ENCODE measurements at places on chromosomes 5 and 9. TPM values are rescaled to one million over a fixed set of nuclear protein-coding genes. Genes with fewer than 3 reads are reported as not detected.

GRCh38 chr9:347667-348292 lies 133.1 kb downstream of the DOCK8 start:
- DNase-seq, result no peak

DNA sequence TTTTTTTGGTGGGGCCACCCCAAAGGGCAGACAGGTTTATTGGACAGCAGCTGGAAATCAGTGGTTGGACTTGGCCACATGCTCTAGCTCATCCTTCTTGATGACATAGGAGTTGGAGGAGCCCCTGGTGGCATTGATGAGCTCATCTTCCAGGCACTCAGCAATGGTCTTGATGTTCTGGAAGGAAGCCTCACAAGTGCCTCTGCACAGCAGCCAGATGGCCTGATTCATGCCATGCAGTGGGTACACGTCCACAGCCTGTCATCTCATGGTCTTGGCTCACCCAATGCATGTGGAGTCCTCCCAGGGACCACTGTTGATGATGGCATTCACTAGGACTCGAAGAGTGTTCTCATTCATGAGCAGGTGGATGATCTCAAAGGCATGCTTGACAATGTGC lies 11.3 kb upstream of the RCL1 start:
- DNase-seq, result no peak

KCNV2 gene
- total RNA-seq, result not detected

- no peak for DNase-seq
Observed at GRCh38 chr9:125749287-125749935, 2.2 kb downstream of the PBX3 start.

LCN6 gene
- total RNA-seq, result not detected

C9 gene
- not detected for total RNA-seq

ERAP2 gene
- total RNA-seq, result 105 TPM

DNA sequence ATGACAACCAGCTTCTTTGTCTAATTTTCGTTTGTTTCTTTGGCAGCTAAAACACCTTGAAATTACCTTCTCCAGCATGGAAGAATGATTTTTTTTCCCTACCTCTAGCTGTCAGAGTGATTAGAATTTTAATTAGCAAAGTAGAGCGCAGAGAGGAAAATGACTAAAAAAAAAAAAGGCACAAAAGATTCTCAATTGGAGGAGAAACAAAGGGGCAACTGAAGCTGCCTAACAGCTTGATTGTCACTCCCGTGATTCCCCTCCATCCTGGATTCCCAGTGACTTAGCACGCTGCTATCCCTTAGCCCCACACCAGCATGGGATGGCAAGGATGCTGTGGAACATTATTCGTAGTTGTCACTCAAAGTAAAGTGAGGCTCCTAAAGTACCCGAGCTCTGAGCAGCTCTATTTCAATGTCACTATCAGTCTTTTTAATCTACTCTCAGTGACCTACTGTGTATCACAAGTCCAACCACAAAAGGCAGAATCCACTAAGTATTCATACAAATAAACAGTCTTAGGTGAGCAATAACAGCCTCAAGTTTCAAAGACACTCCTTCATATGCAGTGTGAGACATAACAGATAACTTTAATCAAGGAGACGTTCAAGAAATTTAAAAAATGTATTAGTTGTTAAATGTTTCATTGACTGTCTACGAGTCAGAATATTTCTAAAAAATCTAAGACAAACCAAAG lies 710.0 kb upstream of the GRAMD2B start:
- no peak for DNase-seq

- no peak for DNase-seq
Observed at GRCh38 chr9:35646153-35646532, 4.6 kb downstream of the SIT1 start.

- no peak for DNase-seq
Observed at GRCh38 chr9:97557606-97558095, 56.2 kb downstream of the TMOD1 start.

- peak; percentile 44 for DNase-seq
Observed at GRCh38 chr9:96383165-96383942, at the start of gene SLC35D2. Gene SLC35D2, minus strand, starts transcription at chr9:96383711. Its CDS starts 77 bp downstream, at chr9:96383634.

DNA sequence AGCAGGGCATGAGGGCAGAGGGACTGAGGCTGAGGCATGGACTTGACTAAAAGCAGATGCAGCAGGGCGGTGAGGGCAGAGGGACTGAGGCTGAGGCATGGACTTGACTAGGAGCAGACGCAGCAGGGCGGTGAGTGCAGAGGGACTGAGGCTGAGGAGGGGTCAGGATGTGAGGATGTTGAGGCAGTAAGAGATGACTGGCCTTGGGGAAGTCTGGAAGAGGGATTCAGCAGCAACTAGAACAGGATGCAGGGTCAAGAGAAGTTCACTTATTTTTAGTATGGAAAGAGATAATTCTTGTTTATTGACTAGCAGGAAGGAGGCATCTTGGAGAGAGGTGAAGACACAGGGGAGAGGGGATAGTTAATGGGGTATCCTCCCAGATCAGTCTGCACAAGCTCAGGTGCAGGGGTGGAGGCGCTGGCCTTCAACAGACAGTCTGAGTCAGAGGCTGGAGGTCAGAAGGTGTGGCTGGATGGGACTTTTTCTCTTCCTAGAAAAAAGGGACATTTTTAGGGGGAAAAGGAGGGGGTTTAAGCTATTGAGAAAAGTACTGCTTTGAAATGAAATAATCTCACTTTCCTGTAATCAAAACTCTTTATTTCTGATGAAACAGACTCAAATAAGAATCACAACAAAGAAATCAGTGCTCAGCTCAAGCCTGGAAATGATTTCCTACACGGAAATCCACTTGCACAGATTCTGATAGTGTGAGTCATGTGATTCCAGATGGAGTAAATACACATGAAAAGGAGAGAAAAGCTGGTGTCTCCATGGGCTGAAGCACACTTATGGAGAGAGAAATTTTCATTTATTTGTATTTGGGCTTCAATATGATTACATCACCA lies 130.9 kb downstream of the PALM2AKAP2 start:
- no peak for DNase-seq

DNA sequence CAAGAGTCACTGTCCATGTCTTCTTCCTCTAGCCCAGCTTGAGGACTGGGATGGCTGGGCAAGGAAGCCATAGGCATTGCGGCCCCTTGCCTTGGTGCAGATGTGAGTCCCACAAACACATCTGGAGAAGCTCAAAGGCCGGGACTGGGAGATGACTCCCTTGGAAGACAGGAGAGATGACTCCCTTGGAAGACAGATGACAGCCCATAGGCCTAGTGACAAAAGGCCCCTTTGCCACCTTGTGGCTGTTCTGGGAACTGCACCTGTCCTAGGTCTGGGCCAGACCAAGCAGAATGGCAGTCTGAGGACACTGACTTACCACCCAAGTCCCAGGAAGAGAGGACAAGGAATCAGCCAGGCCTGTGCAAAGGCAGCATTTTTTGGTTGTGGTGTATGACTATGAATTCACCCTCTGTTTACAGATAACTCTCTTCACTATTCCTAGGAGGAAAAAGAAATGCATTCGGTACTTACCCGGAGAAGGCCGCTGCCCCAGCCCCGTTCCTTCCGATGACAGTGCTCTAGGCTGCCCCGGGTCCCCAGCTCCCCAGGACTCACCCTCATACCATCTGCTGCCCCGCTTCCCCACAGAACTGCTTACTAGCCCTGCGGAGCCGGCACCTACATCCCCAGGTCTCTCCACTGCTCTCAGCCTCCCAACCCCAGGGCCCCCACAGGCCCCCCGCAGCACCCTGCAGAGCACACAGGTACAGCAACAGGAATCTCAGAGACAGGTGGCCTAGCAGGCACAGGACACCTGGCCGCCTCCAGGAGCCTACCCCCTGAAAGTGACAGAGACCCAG lies 30.8 kb downstream of the SKP1 start:
- peak; percentile 84 for DNase-seq

DNA sequence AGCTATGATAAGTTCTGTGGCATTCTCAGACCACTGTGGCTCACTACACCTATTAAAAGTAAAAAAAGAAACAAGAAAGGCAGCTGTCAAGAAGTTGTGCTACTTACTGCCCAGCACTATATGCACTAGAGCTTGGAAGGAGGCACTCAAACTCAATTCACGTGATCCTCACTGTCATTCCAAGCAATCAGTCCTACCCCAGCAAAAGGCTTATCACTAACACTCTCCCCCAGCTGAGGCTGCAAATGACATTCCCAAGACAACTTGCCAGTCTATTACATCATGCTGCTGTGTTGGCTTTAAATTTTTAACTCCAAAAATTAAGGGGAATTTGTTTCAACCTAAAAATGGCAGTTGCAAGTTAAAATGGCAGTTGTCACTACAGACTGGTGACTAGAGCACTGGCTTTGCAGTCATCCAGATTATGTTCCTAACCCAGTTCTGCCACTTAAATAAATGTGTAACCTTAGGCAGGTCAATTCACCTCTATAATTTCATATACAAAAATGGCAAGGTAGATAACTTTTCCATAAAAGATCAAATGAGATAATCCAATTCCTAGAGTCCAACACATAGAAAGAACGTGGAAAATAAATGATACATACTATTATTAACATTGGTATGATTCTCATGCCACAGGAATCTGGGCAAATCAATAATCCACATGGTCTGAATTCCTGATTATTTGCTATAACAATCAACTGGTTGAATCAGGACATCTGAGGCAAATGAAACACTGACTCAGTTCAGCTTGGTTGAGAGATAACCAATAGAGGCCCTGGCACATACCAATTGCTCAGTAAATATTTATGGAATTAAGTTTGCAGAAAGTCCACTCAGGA lies 52.4 kb downstream of the FBXW11 start:
- no peak for DNase-seq

- DNase-seq, result peak; percentile 36
Observed at GRCh38 chr9:126708178-126708577, 94.5 kb downstream of the LMX1B start.

- DNase-seq, result no peak
Observed at GRCh38 chr5:22258139-22258538, 595.0 kb downstream of the CDH12 start.

PCDHGA6 gene
- total RNA-seq, result 0.20 TPM

ACTL7B gene
- total RNA-seq, result not detected

PCDHB3 gene
- not detected for total RNA-seq

DNA sequence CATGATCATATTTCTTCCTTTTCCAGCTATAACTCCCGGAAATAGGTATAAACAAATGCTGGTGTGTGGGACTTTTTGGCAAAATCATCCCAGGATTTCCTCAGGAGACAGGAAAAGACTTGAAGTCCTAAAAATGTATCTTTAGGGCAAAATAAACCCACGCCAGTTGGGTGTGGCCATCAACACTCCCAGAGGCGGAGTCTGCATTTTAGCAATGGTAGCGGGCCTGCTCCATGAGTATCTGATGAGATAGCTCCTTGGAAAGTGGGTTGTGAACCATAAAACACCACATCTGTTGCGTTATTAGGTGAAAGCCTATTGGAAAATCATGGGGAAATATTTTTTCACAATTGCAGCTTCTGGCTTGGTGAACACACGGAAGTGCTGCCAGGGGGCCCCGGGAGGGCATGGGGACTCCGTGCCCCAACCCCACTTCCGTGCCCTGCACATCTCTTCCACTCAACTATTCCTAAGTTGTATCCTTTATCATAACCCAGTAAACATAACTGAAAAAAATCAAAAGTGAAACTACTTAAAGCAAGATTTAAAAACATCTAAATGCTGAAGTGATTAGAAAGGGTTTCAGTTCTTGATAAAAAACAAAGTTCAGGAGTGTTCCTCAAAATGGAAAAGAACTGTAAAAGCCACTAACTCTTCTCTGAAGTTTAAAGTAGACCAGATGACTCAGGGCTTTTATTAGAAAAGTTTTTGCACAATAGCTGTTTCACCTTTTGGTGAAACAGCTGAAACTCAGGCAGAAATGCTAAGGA lies 111.2 kb downstream of the LRRC70 start:
- no peak for DNase-seq

DNA sequence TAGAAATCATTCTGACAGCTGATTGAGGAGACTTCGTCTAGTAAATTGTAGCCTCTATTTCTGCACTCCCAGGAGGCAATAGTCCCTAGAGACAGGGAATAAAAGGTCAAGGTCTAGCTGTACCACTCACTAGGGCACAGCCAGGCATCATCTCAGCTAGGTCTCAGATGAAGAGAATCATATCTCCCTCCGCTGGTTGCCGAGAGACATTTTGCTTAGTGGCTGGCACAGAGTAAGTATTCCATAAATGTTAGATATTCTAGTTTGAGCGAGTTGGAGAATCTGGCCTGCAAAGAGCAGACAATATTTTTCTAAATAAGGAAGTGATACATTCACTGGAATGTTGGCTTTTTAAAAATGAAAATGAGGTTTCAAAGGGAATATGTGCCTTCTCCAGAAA lies 180.4 kb upstream of the ACTBL2 start:
- no peak for DNase-seq

GRCh38 chr9:85199866-85200495 lies 530.5 kb downstream of the NTRK2 start:
- DNase-seq, result no peak

LCN10 gene
- 0.68 TPM for total RNA-seq

GRCh38 chr5:132176521-132176945 lies 51.1 kb downstream of the P4HA2 start:
- DNase-seq, result peak; percentile 59

DNA sequence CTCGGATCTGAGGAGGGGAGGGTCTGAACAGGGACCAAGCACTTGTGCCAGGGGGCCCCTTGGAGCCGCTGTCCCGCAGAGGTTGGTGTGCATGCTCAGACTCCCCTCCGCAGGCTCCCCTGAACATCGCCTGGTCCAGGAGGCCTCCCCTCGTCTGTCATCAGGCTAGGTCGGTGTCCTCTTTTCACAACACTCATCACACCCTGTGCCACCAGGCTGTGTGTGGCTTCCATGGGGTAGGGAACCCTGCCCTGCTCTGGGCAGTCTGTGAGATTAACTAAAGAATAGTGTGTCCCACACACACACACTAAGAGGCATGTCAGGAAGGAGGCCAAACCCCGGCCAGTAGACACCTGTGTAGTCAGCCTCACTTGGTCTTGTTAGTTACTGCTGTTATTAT lies 119.3 kb downstream of the C5orf15 start:
- no peak for DNase-seq

GRCh38 chr9:130817914-130818313 lies 17.1 kb upstream of the ABL1 start:
- DNase-seq, result no peak

SPINK1 gene
- not detected for total RNA-seq

GRCh38 chr5:175124251-175124813 lies 319.6 kb downstream of the DRD1 start:
- DNase-seq, result no peak

MRRF gene
- 39.5 TPM for total RNA-seq

DNA sequence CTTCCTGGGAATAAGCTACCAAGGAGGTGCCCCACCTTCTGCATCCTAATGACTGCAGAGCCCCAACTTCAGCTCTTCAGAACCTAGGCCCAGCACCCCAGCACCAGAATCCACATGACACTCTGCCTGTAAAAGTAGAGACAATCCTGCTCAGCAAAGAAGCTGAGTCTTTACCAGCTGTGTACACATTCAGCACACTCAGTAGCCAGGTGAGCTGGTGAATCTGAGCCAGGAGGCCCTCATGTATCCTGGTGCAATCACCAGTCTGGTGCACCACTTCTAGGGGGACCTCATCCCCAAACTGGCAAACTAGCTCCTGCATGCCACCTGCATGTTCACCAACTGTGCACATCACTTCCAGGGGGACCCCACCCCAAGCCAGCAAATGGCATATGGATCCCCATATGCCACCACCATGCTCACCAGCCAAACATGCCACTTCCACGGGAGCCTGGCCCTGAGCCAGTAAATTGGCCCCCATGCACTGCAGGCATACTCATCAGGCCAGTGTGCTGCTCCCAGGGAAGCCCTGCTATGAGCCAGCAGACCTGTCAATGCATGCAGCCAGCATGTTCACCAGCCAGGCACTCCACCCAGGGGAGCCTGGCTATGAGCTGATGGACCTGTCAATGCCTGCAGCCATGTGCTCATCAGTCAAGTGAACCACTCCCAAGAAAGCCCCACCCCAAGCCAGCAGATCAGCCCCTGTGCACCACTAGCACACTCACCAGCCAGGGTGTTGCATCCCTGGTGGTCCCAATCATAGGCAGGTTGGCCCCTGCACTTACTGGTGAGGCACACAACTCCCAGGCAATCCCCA lies 15.6 kb upstream of the BTNL9 start:
- no peak for DNase-seq

Measured in activated CD8-positive, alpha-beta memory T cell treated with anti-CD3 and anti-CD28 coated beads, Interleukin-2, amount 10 ng/mL, durations not matched to agents 7 days and 5 days (primary cell).